NCI-H446 treated with DMSO at 0.1 percent for 48 hours (cell line): ENCODE measurements at places on chromosomes 11 and 22.

DNA sequence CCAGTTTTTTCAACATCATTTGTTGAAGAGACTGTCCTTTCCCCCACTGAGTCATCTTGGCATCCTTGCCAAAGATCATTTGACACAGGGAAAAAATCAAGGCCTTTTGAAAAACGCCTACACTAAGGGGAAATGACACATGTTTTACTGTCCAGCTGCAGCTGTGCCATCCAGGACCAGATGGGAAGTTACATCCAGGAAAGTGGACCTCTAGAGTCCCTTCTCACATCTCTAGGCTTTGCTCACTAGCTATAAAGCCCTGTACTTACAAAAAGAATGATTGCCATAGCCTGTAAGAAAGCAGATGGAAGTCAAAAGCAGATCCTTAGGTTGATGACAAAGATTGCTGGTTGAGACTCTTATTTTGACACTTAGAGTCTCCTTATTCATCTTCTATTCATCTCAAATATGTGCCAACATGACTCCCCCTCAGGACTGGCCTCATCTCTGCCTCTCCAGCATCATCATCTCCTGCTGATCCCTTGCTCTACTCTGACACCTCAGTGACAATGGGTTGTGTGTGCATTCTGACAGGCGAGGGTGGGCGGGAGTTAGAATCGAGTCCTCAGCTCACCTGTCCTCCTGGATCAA lies 22.8 kb downstream of the OSBP2 start:
- DNase-seq, result peak; percentile 37

DNA sequence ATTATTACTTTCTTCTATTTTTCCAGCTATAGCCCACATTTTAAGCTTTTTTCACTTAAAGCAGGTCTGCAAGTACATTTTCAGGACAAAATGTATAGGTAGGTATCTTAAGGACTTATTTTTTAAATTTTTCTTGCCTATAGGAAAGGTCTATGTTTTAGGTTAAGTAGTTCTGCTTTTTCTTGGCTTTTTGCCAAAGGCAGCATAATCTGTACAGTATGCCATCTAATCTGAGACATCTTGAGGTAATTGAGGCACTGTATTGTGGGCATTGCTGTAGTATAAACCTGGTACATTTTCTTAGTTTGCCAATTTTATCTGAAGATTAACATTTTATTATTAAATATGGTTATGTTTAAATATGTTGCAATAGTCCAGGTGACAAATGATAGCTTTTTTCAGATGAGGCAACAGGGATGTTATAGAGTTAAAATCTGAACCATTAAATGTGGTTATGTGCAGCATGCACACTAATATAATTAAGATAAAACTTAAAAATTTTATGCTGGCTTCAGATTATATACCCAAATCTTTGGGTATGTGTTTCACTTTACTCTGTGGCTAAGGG lies 42.9 kb downstream of the QSER1 start:
- DNase-seq, result no peak

- DNase-seq, result no peak
Measured at GRCh38 chr11:84884836-84885235, 742.3 kb downstream of the DLG2 start.

- DNase-seq, result no peak
Measured at GRCh38 chr11:48142889-48143288, 73.7 kb upstream of the OR4B1 start.

DNA sequence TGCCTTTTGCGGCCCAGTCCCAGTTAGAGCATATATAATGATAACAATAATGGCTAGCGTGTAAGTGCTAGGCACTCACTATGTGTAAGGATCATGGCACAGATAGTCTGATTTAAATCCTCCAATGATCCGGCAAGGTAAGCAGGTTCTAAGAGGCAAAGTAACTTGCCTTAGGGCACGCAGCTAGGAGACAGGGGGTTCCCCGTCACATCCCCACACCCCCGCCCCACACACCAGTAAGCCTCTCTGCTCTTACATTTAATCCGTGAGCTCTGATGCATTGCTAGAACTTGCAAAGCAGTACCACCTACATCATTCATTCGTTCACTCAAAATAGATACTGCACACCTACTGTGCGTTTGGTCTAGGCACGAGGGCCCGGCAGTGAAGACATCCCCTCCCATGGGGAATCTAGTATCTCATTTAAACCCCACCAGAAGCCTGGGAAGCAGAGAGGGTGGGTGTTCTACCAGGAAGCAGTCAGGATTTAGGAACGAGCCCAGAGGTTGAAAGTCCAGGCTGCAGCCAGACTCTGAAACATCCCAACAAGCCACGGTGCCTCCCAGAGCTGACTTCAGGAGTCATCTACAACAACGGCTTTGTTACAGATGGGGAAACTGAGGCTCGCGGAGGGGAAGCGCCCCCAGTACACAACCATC lies 20.6 kb downstream of the TMPRSS6 start:
- DNase-seq, result no peak

DNA sequence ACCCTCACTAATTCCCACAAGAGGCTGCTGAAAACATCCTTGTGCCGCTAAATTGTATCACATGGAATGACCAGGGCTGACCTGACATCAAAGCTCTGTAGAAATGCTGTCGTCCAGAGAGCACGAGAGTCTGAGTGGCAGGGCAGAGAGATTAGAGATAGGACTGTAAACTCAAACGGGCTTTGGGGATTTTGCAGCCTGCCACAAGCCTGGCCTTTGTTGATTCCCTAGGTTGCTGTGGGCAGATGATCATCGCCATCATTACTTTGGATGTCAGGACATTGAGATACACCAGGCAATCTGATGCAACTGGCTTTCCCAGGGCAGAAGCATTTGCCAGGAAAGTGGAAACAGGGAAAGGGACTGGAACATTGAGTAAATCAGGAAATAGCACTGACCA lies 131.6 kb downstream of the ETS1 start:
- DNase-seq, result no peak

DNA sequence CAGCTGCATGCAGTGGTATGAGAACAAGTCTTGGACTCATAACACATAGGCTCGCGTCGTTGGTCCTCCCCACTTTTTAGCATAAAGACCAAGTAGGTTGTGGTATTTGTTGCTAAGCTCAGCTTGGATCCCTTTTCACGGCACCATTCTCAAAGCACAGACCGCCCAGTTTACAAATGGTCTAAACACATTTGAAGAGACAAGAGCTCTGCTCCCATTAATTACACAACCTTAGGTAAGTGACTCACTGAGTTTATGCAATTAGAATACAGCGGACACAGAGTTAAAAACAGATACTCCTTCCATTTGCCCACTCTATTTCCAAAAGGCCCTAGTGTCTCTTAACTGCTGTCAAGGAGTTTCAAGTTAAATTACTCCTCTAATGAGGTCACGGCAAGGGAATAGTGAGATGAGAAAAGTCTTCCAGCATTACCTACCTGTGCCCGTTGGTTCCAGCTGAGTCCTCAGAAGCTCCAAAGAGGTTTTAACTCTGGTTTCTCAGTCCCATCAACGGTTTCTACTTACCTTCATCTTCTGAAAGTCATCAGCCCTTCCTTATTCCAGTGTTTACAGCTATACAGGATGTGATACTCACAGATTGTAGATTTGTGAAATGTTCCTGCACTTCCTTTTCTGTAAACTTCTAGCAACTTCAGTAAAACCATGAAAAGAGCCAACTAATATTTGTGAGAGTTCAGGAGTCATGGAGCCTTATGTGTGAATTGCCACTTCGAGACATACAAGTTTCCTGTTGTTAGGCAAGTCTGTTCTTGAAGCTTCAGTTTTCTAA lies at the start of gene MS4A6A:
Gene MS4A6A (minus strand): TSS at position 543 of the 790 bp plus-strand sequence. CDS start 1,356 bp downstream, outside the sequence.
- no peak for DNase-seq

GRCh38 chr11:60111793-60112192 lies 23.3 kb downstream of the MS4A2 start:
- DNase-seq, result no peak
